Prostate gland (tissue), 2 donors: ENCODE measurements at places on chromosomes 2 and 18. TPM values are rescaled to one million over a fixed set of nuclear protein-coding genes. Genes with fewer than 3 reads are reported as not detected.

The OTOS gene
- not detected for total RNA-seq

DNA sequence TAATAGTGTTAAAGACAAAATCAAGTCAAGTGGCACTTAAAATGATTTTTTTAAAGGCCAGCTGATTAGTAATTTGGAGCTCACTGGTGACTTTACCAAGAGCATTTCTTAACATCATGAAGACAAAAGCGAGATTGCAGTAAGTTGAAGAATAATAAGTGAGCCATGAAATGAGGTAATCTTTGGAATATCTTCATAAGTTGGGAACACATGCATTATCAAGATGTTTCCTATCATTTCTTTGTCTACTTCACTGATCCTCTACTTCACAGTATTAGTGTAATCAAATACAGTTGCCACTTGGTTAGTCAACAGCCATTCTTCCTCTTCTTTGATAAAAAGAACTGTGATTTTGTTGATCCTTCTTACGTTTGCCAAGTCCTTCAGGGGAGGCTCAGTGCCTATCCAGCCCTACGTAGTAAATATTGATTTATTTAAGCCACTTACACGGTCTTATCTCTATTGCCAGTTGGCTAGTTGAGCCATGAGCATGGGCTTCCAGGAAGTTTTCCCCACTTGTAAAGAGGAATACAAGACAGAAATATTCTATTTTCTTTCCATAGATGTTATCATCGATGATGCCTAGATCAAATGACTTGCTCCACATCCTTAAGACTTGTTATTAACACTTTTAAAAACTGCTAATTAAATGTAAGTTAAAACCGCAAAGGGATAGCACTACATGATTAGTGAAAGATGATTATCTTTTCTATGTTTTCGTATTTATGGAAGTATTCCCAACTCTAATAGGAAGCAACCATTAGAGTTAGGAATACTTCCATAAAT lies 46.1 kb downstream of the YES1 start:
- H3K4me3 ChIP-seq = no peak overlapping the region
- no peaks in the 10 kb centered on the region for H3K4me1 ChIP-seq
- no peaks in the 10 kb centered on the region for H3K36me3 ChIP-seq
- no peak for DNase-seq
- no peaks in the 10 kb centered on the region for H3K27me3 ChIP-seq

GRCh38 chr2:33077844-33078243 lies 131.1 kb downstream of the LTBP1 start:
- H3K36me3 ChIP-seq = no peaks in the 10 kb centered on the region
- no peak overlapping the region for H3K4me3 ChIP-seq
- H3K27me3 ChIP-seq = no peaks in the 10 kb centered on the region
- no peaks in the 10 kb centered on the region for H3K4me1 ChIP-seq
- H3K27ac ChIP-seq = no peak overlapping the region

DNA sequence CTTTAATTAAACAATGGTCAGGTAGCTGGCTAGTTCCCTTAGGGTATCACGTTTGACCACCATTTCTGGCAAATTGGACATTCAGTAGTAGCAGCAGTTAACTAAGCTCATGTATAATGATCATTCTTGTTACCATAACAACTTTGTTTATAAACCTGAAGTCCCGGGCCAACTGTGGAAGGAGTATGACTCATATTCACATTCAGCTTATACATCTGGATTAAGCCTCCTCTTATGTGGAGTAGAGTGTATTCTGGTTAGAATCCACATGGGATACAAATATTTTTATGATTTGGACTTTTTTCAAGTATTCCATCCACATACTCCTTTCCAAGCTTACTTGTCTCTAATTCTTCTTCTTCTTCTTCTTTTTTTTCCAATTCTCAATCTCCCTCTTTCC lies 70.3 kb upstream of the ZSWIM2 start:
- no peak overlapping the region for H3K27ac ChIP-seq
- no peaks in the 10 kb centered on the region for H3K4me1 ChIP-seq
- H3K27me3 ChIP-seq = no peaks in the 10 kb centered on the region
- DNase-seq = no peak
- no peaks in the 10 kb centered on the region for H3K36me3 ChIP-seq
- H3K4me3 ChIP-seq = no peak overlapping the region

The TBC1D8 gene
- 149 TPM for total RNA-seq

DNA sequence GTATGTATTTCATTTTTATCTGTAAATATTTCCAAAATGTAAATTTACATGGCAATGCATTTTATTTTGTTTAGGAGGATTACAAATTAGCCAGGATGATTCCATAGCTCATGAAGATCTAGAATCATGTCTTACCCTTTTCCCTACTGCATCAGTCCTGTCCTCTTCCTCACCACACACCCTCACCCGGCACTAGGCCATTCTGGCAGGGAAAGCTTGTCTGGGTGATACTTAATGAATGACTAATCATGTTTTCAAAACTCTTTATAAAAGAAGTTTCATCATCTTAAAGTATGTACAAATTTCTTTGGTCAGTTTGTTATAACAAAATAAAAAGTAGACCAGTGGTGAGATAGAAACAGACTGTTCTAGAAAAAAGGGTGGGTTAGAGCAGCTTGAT lies 283.3 kb upstream of the VWC2L start:
- H3K27me3 ChIP-seq = no peaks in the 10 kb centered on the region
- DNase-seq = no peak
- H3K27ac ChIP-seq = no peak overlapping the region
- no peak overlapping the region for H3K4me3 ChIP-seq

DNA sequence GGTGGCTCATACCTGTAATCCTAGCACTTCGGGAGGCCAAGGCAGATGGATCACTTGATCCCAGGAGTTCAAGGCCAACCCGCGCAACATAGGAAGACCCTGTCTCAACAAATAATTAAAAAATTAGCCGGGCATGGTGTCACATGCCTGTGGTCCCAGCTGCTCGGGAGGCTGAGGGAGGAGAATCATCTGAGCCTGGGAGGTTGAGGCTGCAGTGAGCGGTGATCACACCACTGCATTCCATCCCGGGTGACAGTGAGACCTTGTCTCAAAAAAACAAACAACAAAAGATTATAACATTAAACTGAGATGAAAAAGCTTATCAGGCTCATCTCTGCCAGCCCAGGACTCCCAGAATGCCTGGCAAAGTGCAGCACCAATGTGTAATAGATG lies 50.5 kb downstream of the PAPOLG start:
- H3K27me3 ChIP-seq = no peaks in the 10 kb centered on the region
- no peaks in the 10 kb centered on the region for H3K4me1 ChIP-seq
- DNase-seq = no peak
- H3K36me3 ChIP-seq = no peaks in the 10 kb centered on the region
- no peak overlapping the region for H3K4me3 ChIP-seq

The NOSTRIN gene
- total RNA-seq = 14.9 TPM

The CD8B gene
- 1.3 TPM for total RNA-seq

DNA sequence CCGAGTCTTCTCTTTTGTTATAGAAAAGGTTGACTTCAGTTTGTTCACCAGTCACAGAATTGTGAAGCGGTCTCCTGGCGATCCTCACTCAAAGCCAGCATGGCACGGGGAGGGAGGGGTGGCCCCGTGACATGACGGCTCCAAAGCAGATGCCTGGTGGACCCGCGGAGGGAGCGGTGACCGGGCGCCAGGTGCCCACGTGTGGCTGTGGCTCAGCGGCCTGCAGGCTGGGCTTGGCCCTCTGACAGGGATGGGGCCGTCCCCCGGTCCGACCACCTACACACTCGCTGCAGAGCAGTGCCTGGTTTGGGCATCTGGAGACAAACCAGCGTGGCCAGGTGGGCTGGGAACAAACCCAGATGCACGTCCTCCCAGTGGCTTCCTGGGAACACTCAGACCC lies 129.1 kb upstream of the SNTG2 start:
- no peak overlapping the region for H3K27ac ChIP-seq
- no peak overlapping the region for H3K4me3 ChIP-seq
- H3K4me1 ChIP-seq = no peaks in the 10 kb centered on the region
- H3K27me3 ChIP-seq = no peaks in the 10 kb centered on the region
- DNase-seq = no peak

DNA sequence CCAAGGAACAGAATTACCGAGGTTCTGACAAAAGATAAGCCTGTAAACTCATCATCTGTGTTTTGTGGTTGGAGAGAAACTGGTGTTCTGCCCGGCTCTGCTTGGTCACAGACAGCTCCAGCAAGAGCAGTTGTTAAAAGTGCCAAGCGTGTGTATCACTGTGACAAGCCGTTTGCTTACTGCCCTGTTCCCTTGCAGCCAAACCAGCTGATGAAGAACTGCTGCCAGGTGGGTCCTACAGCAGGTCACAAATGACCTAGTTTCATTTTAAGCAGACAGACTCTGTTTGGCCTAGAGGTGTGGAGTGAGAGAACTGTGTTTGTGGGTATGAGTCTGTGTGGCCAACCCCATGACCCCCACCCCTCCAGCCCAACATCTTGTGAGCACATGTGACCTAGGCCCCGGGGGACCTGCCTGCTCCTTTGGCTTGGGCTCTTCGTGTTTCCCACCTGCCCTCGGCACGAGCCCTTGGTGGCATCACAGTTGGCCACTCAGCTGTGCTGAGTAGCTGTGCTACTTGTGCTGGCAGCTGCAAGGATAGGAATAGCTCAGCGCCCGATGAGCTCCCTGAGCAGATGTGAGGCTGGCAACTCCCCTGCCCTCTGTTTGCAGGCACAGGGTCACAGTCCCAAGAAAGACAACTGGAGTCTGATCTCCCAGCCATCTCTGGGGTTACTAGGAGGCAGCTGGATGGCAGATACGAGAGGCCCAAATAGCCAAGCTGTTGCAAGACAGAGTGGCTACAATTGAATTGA lies 9.7 kb downstream of the OXER1 start:
- H3K4me1 ChIP-seq = peaks cover 5% of the 10 kb centered on the region
- no peak for DNase-seq
- H3K27me3 ChIP-seq = no peaks in the 10 kb centered on the region
- H3K36me3 ChIP-seq = no peaks in the 10 kb centered on the region

- H3K27ac ChIP-seq = no peak overlapping the region
- H3K36me3 ChIP-seq = no peaks in the 10 kb centered on the region
- H3K4me3 ChIP-seq = no peak overlapping the region
- no peak for DNase-seq
Measured at GRCh38 chr2:83837823-83838222, 621.3 kb downstream of the SUCLG1 start.

GRCh38 chr18:78790511-78790910 lies 189.1 kb upstream of the SALL3 start:
- no peak overlapping the region for H3K4me3 ChIP-seq
- DNase-seq = no peak
- no peaks in the 10 kb centered on the region for H3K4me1 ChIP-seq
- H3K27me3 ChIP-seq = no peaks in the 10 kb centered on the region

- no peak overlapping the region for H3K4me3 ChIP-seq
- no peak overlapping the region for H3K27ac ChIP-seq
- H3K4me1 ChIP-seq = no peaks in the 10 kb centered on the region
- no peaks in the 10 kb centered on the region for H3K36me3 ChIP-seq
Measured at GRCh38 chr2:30287857-30288513, 56.7 kb downstream of the LBH start.

DNA sequence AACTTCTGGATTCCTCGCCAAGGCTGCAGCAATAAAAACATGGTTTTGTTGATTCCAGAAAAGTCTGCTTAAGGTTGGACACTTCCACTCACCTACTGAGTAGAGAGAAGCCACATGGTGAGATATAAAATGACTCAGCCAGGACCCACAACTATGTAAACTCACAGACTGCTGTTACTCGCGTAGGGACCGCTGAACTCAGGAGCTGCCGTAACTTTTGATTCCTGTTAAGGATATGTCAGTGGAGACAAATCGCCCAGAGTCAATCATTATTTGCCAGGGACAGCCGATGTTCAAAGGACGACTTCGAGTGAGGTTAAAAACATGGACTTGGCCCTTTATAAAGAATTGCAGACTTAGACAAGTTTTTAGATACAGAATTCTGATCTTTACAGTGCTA lies 25.6 kb downstream of the CYB5A start:
- H3K36me3 ChIP-seq = no peaks in the 10 kb centered on the region
- no peaks in the 10 kb centered on the region for H3K4me1 ChIP-seq
- H3K27ac ChIP-seq = no peak overlapping the region
- DNase-seq = no peak

DNA sequence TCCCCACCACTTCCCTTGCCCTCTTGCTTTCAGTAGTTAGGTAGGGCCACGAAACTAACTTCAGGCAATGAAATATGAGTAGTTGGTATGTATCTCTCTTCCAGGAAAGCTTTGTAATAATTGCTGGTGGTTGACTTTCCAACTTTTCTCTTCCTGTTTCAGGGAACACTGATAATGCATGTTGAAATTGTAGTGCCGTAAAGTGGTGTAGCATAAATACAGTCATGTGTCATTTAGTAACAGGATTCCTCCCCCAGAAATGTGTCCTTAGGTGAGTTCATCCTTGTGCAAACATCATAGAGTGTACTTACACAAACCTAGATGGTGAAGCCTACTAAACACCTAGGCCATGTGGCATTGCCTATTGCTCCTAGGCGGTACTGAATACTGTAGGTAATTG lies 429.2 kb downstream of the PID1 start:
- H3K4me3 ChIP-seq = no peak overlapping the region
- no peak for DNase-seq
